ENCODE measurements at places on chromosomes 3 and 15.

DNA sequence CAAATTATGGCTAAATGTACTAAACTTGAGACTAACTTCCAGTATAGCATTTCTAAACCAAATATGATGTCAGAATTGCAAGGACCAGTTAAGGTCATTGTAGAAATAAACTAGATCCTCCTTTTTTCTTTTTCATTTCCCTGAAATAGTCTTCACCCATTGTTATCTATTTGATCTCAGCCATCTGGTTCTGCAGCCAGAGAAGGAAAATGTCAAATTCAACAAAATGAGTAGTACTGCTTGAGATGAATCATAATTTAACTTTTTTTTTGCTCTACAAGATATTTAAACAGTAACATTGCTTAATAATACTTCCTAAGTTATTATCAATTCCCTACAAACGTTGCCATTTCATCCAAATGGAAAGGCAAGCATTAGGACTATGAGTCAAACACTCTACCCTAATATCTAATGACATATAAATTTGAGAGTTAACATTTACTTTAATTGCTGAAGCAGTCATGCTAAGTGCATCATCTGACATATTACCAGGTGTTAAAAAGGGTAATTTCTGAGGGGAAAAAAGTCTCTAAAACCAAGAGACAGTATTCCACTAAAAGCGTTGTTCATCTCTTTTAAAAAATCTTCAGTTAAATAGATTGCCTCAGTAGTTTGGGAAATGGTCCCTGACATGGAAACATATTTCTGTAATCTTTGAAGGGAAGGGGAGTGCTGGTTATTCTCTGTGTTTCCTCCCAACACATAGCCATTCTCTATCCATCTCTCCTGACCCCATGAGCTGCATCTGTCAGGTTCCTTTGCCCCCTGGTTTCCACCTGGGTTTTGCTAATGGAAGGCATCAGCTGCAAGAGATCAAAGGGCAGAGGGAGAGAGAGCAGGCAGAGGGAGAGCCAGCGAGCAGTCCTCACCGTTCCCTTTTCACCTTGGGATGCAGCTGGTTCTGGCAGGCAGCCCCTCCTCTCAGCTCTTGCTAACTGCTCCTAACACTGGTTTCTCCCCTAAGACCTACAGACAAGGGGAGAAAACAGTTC, 138.5 kb downstream of the ARPP21 start:
- H3K4me3 ChIP-seq, result no peak overlapping the region
- H3K4me1 ChIP-seq, result no peaks in the 10 kb centered on the region
- no peaks in the 10 kb centered on the region for H3K27me3 ChIP-seq
- no peaks in the 10 kb centered on the region for H3K36me3 ChIP-seq

DNA sequence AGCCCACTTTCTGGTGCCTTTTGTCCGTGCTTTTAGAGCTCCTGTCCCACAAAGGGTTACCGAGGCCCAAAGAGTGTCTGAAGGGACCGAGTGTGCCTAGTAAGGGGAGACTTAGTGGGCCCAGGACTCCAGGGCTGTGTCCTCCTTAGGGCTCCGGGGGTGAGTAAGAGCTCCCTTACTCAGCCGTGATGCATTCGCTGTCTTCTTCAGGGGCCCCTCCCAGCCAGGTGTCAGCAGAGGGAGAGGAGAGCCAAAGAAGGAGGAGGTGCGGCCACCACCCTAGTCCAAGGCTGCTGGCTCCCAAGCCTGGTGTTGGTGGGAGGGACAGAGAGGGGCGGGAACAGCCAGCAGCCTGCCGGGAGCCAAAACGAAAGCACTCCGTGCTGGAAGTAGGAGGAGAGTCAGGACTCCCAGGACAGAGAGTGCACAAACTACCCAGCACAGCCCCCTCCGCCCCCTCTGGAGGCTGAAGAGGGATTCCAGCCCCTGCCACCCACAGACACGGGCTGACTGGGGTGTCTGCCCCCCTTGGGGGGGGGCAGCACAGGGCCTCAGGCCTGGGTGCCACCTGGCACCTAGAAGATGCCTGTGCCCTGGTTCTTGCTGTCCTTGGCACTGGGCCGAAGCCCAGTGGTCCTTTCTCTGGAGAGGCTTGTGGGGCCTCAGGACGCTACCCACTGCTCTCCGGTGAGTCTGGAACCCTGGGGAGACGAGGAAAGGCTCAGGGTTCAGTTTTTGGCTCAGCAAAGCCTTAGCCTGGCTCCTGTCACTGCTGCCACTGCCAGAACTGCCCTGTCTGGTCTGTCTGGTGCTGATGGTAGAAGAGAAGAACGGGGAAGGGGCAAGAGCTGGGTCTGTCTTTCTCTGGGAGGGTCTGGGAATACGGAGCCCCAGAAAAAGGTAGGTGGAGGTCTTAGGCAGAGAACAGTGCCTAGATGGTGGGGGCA, at the start of gene IL17RC:
IL17RC (plus strand) TSS at position 365 of the 947 bp plus-strand sequence; CDS start at position 583, 218 bp downstream.
- H3K4me1 ChIP-seq, result no peaks in the 10 kb centered on the region
- no peaks in the 10 kb centered on the region for H3K36me3 ChIP-seq
- H3K27me3 ChIP-seq, result no peaks in the 10 kb centered on the region

DNA sequence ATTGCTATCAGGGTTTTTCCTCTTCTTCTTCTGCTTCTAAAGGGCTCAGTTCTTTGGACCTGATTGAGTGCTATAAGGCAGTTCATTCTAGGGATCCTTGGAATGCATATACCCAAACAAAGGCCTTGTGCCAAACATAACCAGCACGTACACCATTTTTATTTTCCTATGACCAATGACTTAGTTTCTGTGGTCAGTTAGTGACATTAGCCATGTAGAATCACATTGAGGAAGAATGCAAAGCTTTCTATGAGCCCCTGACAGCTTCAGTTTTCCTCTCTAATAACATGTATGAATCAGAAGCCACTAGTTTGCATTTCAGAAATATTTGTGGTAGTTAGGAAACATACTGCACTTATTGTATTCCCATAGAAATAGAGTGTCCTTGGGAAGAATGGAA, 240.0 kb downstream of the THRB start:
- no peak overlapping the region for H3K4me3 ChIP-seq
- H3K27me3 ChIP-seq, result no peaks in the 10 kb centered on the region
- H3K36me3 ChIP-seq, result no peaks in the 10 kb centered on the region
- H3K4me1 ChIP-seq, result no peaks in the 10 kb centered on the region
- DNase-seq, result no peak

GRCh38 chr15:58545307-58546065, 113.7 kb downstream of the LIPC start:
- DNase-seq, result no peak
- H3K4me1 ChIP-seq, result peaks cover 8% of the 10 kb centered on the region
- H3K4me3 ChIP-seq, result no peak overlapping the region
- H3K36me3 ChIP-seq, result no peaks in the 10 kb centered on the region
- no peak overlapping the region for H3K27ac ChIP-seq
- no peaks in the 10 kb centered on the region for H3K27me3 ChIP-seq

DNA sequence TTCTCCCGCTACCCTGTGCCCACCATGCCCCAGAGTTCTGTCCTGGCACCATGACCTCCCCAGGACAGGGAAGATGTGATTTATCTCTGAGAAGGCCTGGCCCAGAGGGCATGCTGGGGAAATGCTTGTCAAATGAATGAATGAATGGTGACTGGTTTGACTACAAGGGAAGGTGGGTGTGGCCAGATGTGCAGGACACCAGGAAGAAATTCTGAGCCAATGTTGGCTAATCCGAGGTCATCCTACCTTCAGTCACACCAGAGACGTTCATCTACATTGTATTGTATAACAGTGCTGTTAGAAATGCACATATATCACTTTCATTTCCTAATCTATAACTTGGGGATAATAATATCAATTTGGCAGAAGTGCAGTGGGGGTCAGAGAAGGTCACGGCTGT, 138.4 kb downstream of the FAM43A start:
- DNase-seq, result no peak
- no peak overlapping the region for H3K27ac ChIP-seq
- no peaks in the 10 kb centered on the region for H3K4me1 ChIP-seq
- H3K4me3 ChIP-seq, result no peak overlapping the region
- no peaks in the 10 kb centered on the region for H3K27me3 ChIP-seq
- no peaks in the 10 kb centered on the region for H3K36me3 ChIP-seq

DNA sequence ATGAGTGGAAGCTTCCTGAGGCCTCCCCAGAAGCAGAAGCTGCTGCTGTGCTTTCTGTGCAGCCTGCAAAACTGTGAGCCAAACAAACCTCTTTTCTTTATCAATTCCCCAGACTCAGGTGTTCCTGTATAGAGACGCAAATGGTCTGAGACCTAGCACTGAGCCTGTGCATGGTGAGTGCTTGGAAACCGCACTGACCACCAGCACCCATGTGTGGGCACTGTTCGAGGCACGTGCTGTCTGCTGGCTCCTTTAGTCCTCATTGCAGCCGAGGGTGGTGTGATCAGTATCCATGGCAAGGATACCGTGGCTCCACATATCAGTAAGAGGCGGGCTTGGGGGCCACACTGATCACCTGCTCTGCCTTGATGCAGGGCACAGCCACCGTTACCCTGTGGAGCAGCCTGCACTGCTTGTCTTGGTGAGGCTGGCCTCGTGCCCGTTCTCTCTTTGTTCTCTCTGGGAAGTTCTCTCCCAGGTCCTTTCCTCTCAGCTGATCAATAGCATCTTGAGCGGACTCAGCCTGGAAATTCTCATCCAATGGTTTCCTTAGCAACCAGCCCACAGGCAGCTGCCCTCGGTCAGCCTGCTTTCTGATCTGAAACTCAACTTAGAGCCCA, 101.0 kb downstream of the PLXNA1 start:
- H3K27ac ChIP-seq, result no peak overlapping the region

- H3K4me1 ChIP-seq, result no peaks in the 10 kb centered on the region
- no peaks in the 10 kb centered on the region for H3K27me3 ChIP-seq
- H3K36me3 ChIP-seq, result no peaks in the 10 kb centered on the region
- no peak for DNase-seq
- no peak overlapping the region for H3K27ac ChIP-seq
- H3K4me3 ChIP-seq, result no peak overlapping the region
Measured at GRCh38 chr15:39777496-39777895, 5.1 kb downstream of the FSIP1 start.

GRCh38 chr3:42183991-42184632, 81.9 kb downstream of the CCK start:
- no peak for DNase-seq
- no peaks in the 10 kb centered on the region for H3K36me3 ChIP-seq
- no peaks in the 10 kb centered on the region for H3K27me3 ChIP-seq
- H3K4me1 ChIP-seq, result peaks cover 32% of the 10 kb centered on the region
- no peak overlapping the region for H3K4me3 ChIP-seq

- no peak overlapping the region for H3K4me3 ChIP-seq
- H3K4me1 ChIP-seq, result no peaks in the 10 kb centered on the region
- no peaks in the 10 kb centered on the region for H3K36me3 ChIP-seq
- no peaks in the 10 kb centered on the region for H3K27me3 ChIP-seq
- no peak for DNase-seq
Measured at GRCh38 chr15:63252292-63252691, 25.1 kb upstream of the APH1B start.

- no peak overlapping the region for H3K27ac ChIP-seq
- no peak for DNase-seq
- no peaks in the 10 kb centered on the region for H3K36me3 ChIP-seq
- no peak overlapping the region for H3K4me3 ChIP-seq
Measured at GRCh38 chr3:190883973-190884832, 21.7 kb upstream of the GMNC start.

Data from kidney (tissue), 22 donors.